ENCODE measurements at places on chromosomes 1 and 21.

DNA sequence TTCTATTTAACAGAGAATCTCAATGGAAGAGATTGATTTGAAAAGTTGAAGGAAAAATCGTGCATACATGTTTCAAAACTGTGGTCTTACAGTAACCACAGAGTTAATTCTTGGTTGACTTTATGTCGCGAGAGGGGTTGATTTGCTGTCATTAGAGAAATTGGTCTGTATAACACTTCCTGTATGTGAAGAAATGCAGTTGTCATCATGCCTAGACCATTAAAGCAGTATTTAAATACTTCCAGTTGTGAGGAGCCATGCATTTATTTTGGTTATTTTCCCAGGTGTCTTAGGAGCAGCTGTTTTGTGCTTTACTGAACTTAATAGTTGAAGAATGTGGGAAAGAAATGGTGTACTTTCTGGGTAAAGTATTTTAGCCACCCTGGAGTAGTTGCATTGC, 76.2 kb downstream of the NFIA start:
- DNase-seq = no peak

DNA sequence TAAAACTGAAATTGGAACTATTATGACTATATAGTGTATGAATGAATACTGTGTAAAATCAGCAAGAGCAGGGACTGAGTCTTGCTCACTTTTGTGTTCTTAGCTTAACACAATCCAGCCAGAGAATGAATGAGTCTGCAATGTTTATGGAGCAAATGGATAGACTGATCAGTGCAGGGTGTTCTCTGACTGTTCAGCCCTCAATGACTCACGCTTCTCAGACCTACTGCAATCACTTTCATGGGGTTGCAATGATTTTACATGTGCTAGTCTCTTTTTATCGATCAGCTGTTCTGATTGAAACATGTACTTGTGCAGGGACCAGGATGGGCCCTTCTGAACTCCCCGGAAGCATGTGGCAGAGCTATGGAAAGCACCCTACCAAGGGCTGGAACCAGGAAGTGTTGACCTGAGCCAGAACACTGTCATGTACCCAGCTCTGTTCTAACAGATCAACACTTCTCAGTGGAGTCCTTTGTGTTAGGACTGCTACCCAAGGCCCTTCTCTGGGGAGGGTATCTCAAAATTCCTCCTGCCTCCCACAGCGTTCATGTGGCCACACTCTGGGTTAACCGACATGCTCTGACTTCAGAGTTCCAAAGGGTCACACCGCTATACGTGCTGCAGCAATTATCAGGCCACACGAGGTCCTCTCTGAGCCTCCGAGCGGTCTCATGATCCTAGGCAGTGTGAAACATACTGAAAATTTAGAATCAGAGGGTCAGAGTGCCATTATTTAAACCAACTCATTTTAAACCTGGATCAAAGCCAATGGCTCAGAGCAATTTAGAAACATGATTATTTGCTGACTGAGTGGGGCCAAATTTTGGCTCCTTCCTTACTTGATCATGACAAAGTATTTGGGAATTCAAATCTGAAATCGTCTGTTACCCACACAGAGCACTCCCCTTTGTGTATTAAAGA, 35.2 kb downstream of the GRIK1 start:
- no peak for DNase-seq

DNA sequence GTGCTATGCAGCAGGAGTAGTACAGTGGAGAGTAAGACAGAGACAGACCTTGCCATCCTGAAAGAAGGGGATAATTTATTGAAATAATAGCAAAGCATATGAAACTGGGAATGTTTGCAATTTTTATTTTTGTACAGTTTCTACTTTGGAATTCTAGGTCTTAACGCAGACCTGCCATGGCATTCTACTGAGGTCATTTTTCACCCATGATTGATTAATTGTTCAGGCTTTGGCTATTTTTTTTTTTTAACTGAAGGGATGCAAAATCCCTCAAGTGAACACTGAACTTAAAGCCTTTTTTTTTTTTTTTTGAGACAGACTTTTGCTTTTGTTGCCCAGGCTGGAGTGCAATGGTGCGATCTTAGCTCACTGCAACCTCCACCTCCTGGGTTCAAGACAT, 27.1 kb downstream of the MTF2 start:
- DNase-seq = no peak

- no peak for DNase-seq
Observed at GRCh38 chr1:217534566-217534965, 96.3 kb downstream of the GPATCH2 start.

DNA sequence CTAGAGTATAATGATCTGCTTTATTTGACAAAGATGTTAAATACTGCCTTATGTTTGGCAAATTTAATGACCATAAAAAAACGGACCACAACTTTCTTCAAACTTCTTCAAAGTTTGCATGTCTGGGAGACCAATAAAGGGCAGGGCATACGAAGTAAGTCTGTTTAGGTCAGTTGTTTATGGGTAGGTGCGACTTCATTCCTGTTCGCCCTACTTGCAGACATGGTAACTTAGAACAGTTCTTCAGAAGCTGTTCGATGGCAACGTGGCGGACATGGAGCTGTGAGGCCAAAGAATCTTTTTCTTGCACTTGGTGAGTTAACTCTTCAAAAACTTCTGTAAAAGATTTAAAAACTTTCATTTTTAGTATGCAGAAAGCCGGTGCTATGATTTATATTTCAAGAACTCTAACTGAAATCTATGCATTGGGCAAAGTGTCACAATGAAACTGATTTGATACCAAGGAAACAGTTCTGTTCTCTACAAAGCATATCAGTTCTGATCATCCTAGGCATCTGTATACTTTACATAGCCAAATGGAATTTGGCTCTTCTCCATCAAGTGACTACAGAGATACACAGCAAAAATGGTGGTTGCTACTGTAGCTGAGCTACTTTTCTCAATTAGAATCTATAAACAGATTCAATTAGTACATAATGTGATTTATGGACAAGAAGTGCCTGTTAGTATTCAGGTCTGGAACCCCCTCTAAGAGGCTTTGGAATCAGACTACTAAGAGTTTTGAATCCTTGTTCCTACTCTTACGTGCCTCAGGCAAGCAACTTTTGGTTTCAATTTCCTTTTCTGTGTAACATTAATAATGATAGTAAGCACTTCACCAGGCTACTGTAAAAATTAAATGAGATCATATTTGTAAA, 25.7 kb downstream of the C21orf91 start:
- DNase-seq = no peak

- no peak for DNase-seq
Observed at GRCh38 chr1:84365225-84366221, 32.8 kb upstream of the DNASE2B start.

DNA sequence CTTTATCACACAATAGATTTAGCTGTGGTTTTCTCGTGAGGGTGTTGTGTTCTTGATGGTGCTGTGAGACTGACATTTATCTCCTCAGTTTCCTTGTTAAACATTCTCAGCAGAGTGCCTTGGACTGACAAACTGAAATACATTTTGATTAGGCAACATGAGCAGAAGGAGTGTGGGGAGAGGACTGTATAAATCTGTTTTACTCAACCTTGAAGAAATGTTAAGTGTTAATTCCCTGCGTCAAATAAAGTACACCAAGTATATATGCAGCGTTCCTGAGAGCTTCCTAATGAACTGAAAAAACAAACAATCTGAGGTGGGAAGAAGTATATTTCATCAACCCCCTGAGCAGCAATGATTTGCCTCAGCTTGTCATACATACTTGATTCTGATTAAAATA, 540.3 kb upstream of the B3GALT2 start:
- DNase-seq = no peak

GRCh38 chr1:244361764-244362473, 89.8 kb downstream of the ADSS2 start:
- DNase-seq = no peak

- no peak for DNase-seq
Observed at GRCh38 chr1:33338440-33339211, 17.7 kb upstream of the A3GALT2 start.

- no peak for DNase-seq
Observed at GRCh38 chr1:181347495-181348390, 135.6 kb upstream of the CACNA1E start.

DNA sequence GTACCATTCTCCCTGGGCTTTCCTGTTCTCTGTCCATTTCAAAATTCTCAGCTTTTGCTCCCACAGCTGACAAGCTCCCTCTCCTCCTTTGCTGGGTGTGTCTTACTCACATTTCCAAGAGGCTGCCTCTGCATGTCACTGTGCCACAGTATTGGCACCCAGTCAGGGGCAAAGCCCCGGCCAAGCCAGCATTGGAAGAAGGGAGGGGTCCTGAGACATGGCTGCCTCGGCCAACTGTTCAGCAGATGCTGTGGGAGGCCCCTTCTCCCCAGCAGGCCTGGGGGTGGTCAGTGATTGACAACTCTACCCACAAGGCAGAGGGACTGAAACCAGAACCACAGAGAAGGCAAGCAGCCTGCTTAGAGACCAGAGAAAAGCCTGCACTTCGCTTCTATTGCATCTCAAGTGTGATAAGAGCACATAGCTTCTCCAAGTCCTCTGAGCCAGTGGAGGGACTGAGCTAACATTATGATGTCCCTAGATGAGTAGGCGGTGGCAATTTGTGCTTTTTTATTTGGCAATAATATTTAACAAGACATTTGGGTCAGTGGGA, 294.1 kb downstream of the SIPA1L2 start:
- DNase-seq = no peak

DNA sequence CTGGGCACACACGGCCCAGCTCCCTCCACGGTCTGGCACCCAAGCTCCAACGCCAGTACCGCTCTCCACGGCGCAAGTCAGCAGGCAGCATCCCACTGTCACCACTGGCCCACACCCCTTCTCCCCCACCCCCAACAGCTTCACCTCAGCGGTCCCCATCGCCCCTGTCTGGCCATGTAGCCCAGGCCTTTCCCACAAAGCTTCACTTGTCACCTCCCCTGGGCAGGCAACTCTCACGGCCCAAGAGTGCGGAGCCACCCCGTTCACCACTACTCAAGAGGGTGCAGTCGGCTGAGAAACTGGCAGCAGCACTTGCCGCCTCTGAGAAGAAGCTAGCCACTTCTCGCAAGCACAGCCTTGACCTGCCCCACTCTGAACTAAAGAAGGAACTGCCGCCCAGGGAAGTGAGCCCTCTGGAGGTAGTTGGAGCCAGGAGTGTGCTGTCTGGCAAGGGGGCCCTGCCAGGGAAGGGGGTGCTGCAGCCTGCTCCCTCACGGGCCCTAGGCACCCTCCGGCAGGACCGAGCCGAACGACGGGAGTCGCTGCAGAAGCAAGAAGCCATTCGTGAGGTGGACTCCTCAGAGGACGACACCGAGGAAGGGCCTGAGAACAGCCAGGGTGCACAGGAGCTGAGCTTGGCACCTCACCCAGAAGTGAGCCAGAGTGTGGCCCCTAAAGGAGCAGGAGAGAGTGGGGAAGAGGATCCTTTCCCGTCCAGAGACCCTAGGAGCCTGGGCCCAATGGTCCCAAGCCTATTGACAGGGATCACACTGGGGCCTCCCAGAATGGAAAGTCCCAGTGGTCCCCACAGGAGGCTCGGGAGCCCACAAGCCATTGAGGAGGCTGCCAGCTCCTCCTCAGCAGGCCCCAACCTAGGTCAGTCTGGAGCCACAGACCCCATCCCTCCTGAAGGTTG, 97.6 kb downstream of the PIK3R3 start:
- DNase-seq = no peak

DNA sequence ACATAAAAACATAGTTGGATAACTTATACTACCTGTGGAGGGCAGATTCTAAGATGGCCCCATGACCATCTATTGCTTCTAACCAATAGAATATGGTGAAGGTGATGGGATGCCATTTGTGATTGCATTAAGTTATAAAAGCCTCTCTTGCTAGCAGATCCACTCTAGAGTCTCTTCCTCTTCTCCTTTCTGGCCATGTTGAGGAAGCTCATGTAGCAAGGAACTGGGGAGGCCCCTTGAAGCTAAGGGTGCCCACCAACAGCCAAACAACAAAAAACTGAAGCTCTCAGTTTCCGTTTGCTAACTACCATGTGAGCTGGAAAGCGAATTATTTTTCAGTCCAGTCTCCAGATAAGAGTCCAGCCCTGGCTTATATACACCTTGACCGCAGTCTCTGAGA, 16.0 kb upstream of the AGO1 start:
- DNase-seq = no peak

DNA sequence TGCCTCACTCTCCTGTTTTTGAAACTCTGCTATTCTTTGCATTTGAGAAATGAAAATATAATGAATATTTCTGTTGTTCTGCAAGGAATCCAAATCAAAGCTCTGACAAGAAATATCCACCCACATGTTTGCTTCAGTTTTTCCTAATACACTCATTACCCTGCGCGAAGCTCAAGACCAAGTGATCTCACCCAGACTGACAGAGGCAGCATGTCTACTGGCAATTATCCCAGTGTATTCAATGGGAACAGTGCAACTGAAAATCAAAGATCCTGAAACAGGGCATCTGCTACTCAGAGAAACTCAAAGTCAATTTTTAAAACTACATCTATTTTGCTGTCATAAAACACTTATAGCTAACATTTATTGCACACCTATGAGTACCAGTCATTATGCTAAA, 321.0 kb upstream of the LRRC7 start:
- DNase-seq = no peak

GRCh38 chr1:94514095-94514727, 27.3 kb downstream of the F3 start:
- DNase-seq = no peak

DNA sequence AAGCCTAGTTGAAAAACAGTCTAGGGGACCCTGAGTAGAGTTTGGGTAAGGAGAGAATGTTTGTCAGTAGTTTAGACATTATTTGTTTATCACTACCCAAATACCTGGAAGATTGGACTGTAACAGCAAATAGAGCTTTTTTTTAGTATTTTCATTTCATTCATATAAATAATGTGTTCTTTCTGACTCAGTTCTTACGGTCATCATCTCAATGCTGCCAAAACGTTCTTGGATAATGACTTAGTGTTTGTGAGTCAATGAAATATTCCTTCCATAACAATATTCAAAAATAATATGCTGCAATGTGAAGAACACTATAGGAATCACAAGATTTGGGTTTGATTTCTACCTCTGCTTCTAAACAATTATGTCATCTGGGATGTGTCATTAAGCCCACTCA, 400.0 kb upstream of the PKN2 start:
- DNase-seq = no peak

DNA sequence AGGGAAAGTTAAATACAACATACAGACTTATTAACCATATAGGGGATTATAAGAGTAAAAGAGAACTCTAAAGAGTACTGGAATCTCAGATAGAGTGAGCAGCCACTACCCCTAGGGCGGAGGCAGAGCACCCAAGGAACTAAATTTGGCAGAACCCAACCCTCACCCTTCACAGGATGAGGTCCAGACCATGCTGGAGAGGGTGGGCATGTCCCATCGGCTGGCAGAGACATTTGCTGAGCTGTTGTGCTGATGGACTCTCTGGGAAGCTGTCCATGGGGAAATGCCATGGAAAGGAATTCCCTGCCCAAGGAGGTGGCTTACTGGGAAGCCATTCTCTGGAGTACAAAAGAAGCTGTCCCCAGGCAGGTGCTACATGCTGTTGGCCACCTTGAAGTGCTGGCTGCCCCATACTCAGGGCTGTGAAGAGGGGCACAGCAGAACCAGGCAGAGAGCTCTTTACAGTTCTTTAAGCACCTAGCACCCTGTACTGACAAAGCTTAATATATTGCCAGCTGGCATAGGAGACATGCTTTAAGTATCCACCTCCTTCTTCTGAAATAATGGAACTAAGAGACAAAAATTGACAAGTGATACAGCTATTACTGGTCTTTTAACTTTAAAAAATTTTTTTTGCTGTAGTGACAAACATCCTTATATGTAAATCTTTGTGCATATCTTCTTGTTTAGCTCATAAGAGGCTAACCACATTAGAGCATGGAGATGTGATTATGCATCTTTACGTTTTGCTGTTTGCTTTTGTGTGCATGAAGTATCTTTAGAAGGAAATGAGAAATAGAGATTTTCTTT, 29.6 kb downstream of the TSNAX start:
- DNase-seq = no peak

- no peak for DNase-seq
Observed at GRCh38 chr1:226882631-226883409, 12.4 kb downstream of the PSEN2 start.
